ENCODE measurements at places on chromosomes 16 and 17.

DNA sequence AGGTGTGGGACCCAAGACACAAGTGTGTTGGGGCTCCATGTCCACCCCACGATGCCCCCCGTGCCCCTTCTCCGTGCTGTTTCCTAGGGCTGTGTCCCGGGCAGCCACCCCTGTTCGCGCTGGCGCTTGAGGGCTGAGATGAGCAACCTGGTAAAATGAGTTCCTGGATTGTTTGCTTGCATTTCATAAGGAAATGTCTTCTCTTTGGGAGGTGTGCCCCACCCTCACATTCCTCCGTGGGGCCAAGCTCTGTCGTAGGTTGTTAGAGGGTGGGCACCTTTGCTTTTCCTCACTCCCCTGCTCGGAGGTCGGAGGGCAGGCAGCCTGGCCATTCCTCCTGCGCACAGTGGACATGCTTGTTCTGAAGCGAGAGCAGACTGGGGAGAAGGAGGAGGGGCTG lies 171.3 kb upstream of the CHMP6 start:
- no peak for DNase-seq

GRCh38 chr17:37725601-37726146 lies 19.2 kb downstream of the HNF1B start:
- DNase-seq, result no peak

GRCh38 chr17:38562215-38562569 lies 43.6 kb downstream of the SRCIN1 start:
- no peak for DNase-seq

- DNase-seq, result no peak
Measured at GRCh38 chr17:39867084-39867879, 720 bp upstream of the ZPBP2 start.

- DNase-seq, result no peak
Measured at GRCh38 chr16:86398622-86399021, 111.7 kb upstream of the FOXF1 start.

GRCh38 chr17:56125830-56126819 lies 27.1 kb upstream of the ANKFN1 start:
- DNase-seq, result no peak

- DNase-seq, result no peak
Measured at GRCh38 chr17:73632513-73632912, 11.7 kb downstream of the SDK2 start.

DNA sequence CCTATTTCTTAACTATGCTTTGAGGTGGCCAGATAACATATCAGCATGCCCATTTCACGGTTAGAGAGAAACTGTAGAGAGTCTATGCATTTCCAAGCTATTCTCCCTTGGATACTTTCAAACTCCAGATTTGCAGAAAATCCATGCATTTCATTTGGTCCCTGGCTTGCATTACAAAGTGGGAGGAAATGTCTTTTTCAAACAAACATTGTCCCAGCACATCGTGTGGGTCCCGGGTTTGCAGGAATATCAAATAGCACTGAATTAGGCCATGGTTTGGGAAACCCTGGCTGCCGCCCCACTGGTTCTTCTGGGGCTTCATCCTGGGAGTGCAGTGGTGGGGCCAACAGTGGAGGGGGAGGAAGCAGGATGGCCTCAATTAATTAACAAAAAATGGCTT lies 171.9 kb downstream of the IRX5 start:
- DNase-seq, result no peak

DNA sequence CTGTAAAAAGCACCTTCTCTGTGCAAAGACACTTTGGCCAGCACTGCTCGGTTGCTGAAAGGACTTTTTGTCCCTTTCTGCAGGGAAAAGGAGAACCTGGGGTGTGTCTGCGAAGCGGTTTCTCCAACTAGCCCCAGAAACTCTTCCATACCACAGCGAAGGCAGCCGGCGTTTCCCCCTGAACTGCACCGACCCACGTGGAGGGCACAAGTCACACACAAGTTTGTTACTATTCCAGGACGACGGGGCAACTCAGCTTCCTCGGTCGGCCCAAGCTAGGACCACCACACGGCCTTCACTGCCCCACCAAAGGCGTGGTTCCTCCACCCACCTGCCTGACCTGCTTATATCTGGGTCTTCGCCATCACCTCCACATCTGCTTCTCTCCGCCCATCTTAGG lies 1.9 kb downstream of the RTN4RL1 start:
- DNase-seq, result no peak

GRCh38 chr17:64117981-64118979 lies 11.7 kb downstream of the ERN1 start:
- no peak for DNase-seq

DNA sequence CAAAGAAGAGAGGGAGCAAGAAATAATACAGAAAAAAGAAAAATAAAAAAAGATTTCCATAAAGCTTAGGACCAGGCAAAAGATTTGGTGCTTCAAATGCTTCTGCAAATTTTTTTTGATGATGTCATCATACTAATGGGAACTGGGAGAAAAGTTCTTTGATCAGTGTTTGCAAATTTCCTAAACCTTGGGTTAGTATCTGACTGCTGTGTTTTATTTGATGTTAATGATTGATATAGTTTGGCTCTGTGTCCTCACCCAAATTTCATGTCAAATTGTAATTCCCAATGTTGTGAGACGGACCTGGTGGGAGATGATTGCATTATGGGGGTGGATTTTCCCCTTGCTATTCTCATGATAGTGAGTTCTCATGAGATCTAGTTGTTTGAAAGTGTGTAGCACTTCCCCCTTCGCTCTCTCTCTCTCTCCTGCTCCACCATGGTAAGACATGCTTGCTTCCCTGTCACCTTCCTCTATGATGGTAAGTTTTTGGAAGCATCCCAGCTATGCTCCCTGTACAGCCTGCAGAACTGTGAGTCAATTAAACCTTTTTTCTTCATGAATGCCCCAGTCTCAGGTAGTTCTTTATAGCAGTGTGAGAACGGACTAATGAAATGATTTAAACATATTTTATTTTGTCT lies 72.6 kb downstream of the TMEM100 start:
- DNase-seq, result no peak

GRCh38 chr17:34511931-34512330 lies 67.5 kb upstream of the TMEM132E start:
- no peak for DNase-seq

DNA sequence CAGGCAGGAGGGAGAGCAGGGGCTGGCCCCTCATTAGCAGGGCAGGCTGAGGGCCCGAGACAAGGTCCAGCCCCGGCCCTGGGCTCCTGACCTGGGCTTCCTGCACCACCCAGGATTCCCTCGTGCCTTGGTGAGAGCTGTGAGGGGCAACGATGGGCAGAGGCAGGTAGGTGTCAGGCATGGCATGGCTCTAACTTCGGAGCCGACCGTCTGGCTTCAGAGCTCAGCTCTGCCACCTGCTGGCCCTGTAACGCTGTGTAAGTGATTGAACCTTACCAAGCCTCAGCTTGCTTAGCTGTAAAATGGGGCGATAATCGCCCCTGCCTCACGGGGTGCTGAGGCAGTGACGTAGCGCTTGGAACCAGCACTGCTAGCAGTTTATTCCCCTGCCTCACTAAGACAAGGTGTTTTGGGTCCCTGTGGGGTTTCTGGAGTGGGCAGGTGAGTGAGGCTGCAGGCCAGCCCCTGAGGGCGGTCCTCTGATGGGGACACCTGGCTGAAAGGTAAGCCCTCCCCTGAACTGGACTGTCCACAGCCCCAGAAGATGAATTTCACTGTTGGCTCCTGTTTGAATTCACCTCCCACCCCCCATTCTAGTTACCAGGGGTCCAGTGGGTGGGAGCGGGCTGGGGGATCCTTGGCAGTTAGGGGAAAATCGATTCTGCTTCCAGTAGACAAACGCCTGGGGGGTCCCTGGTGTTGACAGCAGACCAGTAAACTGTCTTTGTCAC lies 184.8 kb upstream of the GSE1 start:
- no peak for DNase-seq

DNA sequence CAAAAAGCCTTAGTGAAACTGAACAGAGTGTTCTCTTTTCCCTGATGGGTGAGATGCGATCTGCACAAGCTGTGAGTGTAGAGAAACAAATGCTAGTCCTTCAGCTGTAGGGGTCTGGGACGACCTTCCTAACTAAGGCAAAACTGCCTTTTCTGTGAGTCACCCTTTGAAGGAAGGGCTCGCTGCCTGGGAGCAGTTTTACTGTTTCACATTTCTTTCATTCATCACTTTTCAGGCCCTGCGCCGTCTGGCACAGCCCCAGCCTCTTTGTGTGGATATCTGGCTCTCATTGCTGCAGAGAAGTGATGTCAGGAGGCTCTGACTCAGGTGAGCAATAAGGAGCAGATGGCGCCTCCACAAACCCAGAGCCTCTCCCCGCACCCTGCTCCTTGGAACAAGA lies 57.4 kb downstream of the HS3ST3A1 start:
- no peak for DNase-seq

- DNase-seq, result no peak
Measured at GRCh38 chr16:14310519-14310991, 239.4 kb downstream of the MRTFB start.

- DNase-seq, result no peak
Measured at GRCh38 chr17:4533523-4534504, 21.4 kb downstream of the MYBBP1A start.

DNA sequence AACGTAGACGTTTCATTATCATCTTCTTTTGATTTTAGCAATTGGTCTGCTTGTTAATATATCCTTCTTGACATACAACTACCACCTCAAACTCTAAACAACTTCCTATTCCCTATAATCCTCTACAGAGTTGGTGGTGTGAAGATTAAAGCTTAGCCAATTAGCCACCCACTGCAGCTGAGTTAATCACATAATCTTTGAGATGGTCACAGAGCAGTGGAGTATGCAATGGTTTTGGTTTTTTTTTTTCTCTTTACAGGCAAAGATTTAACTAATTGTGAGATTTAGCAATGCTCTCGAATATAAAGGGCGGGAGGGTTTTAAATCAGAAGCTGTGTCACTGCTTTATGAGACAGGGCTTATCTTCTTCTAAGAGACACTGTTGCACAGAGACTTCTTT lies 37.0 kb downstream of the STX8 start:
- no peak for DNase-seq

DNA sequence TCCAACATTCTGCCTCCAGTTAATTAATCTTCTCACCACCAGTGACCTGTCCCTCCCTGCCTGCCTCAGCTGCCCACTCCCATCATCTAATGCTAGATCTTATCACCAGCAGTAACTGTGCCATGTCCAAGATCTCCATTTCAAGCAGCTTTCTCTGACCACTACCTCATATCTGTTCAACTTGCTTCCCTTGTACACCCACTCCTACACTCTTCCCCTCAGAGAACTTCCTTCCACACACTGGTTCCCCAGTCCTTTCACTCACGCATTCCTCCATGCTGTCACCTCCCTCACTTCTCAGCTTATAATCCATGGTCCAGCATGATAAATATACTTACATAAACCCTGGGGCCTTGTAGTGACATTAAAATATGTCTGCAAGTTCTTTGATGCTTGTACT lies 31.8 kb upstream of the DYNLL2 start:
- DNase-seq, result no peak

GRCh38 chr16:6704306-6704930 lies 628.2 kb upstream of the RBFOX1 start:
- DNase-seq, result no peak

DNA sequence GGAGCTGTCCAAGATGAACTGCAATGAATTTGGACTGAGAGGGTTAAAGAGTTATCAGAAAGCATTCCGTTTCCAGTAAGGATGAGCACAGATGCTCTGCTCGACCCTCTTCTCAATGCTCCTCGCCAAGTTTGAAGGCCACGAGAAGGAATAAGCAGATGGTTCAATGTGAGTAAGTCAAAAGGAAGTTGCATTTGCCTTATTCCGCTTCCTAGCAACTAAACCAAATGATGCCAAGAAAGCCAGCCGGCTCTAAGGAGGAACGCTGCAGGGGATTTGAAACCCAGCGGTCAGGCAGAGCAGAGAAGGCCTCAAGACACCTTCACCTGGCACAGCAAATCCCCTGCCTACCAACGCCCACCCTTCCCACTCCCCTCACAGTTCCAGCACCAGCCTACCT lies 52.1 kb upstream of the CNEP1R1 start:
- DNase-seq, result no peak

Data from NCI-H748 treated with DMSO at 0.1 percent for 48 hours (cell line).